IPS DF 6.9 (cell line): ENCODE measurements at places on chromosomes 4 and X.
A peak's percentile ranks its signal among the peaks of the same experiment; 100 is the strongest.

DNA sequence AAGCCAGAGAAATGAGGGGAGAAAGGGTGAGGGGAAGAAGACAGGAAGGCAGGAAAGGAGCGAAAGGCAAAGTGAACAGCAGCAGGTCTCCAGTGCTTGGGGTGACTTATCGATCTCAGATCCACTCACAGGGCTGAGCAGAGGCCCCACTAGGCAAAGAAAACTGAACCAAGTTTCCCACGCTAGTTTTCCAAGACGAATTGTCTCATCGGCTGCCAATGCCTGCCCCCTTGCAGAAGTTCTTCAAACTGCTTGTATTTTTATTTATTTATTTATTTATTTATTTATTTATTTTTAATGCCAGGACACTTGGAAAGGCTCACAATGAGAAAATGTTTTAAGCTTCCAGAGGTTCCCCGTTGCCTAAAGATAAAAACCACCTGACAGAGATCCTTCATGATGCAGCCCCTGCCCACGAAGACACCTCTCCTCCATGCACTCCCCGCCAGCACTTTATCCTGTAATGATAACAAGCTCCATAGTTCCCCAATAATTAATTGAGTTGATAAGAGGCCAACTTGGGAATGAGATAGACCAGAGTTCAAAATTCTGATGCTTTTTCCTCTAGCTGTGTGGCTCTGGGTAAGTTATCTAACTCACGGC, 43.2 kb downstream of the QDPR start:
- DNase-seq = no peak

DNA sequence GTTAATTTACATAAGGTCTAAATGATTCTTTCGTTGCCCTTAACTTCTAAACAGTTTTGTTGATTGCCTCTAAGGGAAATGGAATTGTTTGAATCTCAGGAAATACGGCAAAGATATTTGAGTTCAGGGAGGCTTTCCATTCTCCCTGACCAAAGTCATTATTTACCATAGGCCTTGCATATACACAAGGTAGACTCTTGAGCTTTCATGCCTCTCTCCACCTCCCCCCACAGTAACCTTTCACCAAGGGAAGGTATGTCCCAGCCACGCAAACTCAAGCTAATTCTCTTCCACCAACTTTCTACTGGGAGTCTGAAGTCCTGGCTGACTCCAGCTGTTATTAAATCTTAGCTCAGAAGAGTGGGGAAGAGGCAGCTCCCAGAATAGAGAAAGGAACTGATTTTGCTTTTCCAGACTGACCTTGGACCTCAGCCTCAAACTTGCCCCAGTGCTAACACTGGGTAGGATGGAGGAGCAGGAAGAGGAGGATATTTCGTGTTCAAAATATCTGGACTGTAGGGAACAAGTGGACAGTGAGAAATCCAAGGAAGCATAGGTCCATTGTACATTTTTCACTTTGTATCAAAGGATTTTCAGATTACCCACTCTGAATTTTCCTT, 1.4 kb downstream of the IGSF1 start:
- no peak for DNase-seq

DNA sequence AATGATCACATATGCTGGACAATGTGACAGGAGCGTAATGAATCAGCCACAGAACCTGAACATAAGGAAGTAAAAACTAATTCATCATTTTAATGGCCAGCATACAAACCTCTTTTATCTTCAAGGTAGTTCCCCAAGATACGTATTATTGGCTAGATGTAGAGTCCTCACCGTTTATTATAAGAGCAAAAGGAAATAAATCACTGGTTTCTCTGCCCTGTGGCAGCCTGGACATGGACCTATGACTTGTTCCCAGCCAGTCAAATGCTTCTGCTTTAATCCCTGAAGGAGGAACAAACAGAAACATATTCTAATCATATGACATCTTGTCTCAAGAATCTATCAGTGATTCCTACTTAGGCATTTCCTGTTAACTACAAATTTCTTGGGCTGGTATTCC, 86.8 kb upstream of the FAM241A start:
- no peak for DNase-seq

- no peak for DNase-seq
These were observed 93.3 kb downstream of the GRIA3 start for GRCh38 chrX:123277347-123277746.

GRCh38 chr4:53489279-53489889, 101.9 kb downstream of the LNX1 start:
- no peak for DNase-seq

DNA sequence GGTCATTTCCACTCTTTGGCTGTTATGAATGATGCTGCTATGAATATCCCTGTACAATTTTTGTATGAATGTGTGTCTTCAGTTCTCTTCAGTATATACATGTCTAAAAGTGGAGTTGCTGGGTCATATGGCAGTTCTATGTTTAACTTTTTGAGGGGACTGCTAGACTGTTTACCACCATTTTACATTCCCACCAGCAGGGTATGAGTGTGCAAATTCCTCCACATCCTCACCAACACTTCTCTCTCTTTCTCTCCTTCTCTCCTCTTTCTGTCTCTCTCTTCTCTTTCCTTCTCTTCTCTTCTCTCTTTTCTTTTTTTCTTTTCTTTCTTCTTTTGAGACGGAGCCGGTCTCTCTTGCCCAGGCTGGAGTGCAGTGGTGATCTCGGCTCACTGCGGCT, 7.8 kb downstream of the WWC2 start:
- DNase-seq = no peak

- no peak for DNase-seq
These were observed 51.7 kb upstream of the C1QTNF7 start for GRCh38 chr4:15376145-15376544.

DNA sequence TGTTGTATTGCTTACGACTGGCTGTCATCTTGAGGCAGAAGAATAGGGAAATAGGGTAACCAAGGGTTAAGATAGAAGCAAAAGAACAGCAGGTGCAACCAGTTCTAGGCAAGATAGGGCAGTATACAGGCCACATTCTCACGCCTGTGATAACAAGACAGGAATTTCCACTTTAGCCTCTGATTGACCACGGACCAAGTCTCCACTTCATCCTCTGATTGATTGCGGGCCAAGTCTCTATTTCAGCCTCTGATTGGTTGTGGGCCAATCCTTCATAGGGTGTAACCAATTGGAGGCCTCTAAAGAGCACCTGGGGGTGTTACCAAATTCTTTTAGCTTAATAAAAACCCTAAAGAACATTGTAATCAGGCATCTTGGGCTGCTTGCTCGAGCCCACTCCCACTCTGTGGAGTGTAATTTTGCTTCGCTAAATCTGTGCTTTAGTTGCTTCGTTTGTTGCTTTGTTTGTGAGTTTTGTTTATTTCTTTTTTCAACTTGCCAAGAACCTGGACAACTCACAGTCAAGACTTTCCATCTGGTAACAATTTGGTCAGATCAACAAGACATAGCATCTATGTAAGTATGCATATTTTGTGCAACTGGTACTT, 8.7 kb upstream of the TBC1D9 start:
- DNase-seq = no peak

DNA sequence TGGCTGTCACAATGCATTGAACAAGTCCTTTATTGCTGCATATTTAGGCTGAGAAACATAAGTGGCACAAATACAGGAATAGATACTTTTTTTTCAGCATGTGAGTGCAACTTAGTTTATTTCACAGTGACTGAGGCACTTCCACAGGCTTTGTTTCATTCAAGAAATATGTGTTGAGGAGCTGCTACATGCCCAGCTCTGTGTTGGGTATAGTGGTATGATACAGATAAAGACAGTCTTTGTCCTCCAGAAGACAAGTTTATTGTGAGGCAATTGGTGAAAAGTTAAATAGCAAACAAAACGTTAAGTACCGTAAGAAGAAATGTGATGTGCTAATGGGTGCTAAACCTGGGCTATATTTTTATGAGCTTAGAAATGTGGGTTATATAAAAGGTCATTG, 186.4 kb downstream of the SPRY1 start:
- no peak for DNase-seq

DNA sequence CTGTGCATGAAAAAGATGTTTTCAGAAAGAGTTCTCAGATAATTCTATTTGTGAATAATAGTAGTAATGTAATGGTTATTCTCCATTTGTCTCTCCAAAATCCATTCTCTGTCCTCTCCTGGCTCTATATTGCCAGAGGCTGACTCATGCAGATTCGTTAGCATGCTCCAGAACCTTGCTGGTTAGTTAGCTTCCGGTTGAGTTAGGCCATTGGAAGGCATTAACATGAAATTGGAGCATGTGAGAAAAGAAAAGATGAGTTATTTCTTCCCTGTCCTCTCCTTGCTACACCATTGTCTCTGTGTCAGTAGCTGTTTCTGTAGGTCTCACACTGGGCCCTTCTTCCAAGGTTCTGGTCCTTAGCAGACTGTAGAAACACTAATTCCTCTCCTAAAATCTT, 23.5 kb upstream of the PRDM8 start:
- DNase-seq = no peak

DNA sequence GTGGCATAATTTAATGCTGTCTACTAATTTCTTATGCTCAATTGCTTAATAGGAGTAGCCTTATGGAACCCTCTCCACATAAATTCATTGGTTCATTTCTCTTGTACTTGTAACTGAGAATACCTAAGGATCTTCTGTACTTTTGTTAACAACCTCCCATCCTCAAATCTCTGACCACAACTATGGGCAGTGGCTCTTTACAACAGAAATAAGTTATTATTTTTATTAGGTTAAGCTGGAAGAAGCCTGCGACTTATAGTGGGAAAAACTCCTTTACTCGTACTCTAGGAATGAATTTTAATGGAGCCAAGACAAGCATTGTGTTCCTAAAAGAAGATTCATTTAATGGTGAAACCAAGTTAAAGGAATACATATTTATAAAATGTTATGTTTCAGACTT, 337.1 kb upstream of the CTSO start:
- DNase-seq = no peak

DNA sequence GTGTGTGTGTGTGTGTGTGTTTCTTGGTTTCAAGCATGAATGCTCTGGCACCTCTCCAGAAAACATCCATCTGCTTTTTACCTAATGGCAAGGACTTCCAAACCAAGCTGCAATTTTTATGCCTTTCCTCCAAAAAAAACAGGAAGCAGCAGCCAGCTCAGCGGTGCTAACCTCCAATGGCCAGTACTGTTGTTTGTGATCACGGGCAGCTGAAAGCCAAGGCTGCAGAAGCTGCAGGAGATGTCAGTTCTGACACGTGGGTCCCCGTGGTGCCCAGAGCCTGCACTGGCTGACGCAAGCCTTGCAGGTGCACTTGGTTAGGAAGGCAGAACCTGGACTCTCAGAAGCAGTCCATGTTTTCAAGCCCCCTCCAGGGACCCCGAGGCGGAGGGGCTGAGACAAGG, 313.6 kb upstream of the DDX53 start:
- no peak for DNase-seq

GRCh38 chrX:43559644-43560043, 96.5 kb upstream of the MAOA start:
- peak; percentile 25 for DNase-seq

DNA sequence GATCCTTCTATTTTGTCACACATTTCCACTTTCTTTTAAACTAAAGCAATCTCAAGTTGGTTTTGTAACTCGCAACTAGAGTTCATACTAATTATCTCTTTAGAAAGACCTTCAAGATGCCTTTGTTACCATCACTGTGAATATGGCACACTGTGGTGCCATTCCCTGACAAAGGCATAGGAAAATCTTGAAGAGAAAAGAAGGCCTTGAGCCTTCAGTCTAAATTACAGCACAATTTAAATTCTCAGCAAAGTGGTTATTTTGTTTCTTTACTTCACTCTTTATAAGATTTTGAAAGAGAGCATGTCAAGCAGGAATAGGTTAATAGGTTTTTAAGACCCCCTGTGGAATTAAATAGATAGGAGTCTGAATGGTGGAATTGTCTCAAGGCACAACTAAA, 89.0 kb upstream of the BANK1 start:
- DNase-seq = no peak

DNA sequence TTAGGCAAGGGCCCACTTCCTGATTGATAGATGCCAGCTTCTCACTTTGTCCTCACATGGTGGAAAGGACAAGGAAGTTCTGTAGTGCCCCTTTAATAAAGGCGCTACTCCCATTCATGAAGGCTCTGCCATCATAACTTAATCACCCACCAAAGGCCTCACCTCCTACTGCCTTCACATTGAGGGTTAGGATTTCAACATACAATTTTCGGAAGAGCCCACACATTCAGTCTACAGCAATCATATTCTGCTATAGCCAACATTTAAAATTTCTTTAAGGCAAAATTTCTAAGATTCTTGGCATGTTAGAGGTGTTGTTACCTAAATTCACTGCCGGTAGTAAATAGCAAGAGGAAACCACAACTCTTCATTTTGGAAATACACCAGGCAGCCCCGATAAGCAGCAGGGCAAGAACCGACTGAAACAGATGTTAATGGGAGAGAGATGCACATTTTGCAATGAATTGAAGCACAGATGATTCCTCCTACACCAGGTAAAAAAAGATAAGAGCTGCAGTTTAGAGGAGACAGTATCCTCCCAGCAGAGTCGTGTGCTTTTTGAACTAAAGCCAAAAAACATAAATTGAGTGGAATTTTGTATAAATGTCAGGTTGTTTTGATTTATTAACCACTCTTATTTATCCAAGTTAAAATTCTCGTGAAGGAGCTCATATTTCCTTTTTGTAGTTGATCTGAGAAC, 594.9 kb downstream of the KCTD8 start:
- DNase-seq = no peak

- no peak for DNase-seq
These were observed 916 bp upstream of the POU4F2 start for GRCh38 chr4:146637621-146638332.

DNA sequence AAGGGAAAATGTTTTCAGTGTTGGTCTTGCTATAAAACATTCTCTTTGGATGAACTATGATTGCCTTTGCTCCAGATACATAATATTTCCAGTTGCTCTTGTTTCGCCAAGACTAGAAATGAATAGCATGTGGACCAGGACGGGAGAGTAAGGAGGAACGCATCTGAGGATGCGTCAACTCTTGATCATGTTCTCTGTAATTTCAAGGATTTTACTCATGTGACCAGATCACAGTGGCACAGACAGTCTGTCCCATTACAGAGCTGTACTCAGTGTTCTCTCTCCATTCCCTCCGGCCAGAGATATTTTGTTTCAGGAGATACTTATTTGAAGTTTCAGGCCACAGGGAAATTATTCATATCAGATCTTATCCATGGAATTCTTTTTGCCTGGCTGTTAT, 266.6 kb downstream of the MID1IP1 start:
- no peak for DNase-seq

DNA sequence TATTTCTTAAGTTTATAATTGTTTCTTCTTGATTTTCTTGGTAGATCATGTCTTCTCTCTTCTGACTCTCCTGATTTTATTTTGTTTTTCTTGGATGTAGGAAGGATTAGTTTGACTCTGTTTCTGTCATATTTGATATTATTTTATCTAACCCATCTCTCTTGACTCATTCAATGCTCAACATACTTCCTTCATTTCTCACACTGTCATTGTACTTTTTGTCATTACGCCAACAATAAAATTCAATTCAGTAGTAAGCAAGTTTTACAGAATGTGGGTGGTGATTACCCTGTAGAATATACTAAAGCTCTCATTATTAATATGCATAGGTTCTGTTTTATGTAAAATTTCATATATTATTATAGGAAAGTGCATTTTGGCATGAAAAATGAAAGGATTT, 1303.0 kb upstream of the AGA start:
- no peak for DNase-seq

GRCh38 chr4:138190452-138190858, 51.7 kb downstream of the SLC7A11 start:
- DNase-seq = no peak

- no peak for DNase-seq
These were observed 769 bp upstream of the CPZ start for GRCh38 chr4:8591626-8592365.

GRCh38 chrX:141133272-141133671, 43.7 kb downstream of the LDOC1 start:
- DNase-seq = no peak

GRCh38 chr4:185309770-185310169, 86.0 kb downstream of the LRP2BP start:
- DNase-seq = no peak

GRCh38 chr4:165656829-165657490, 216.1 kb upstream of the TLL1 start:
- DNase-seq = peak; percentile 13
